ENCODE measurements at places on chromosomes 2 and 18. TPM values are rescaled to one million over a fixed set of nuclear protein-coding genes. Genes with fewer than 3 reads are reported as not detected.

The SDC1 gene
- total RNA-seq: 108 TPM

The PEX13 gene
- 60.0 TPM for total RNA-seq

The DIPK1C gene
- 0.40 TPM for total RNA-seq

The VAMP5 gene
- 2.1 TPM for total RNA-seq

The POTEJ gene
- total RNA-seq: 0.76 TPM

The ACADL gene
- 2.1 TPM for total RNA-seq

The DSC3 gene
- total RNA-seq: 39.7 TPM

The PROM2 gene
- 1.2 TPM for total RNA-seq

The NYAP2 gene
- 1.0 TPM for total RNA-seq

The SP100 gene
- 42.2 TPM for total RNA-seq

The MATN3 gene
- 3.5 TPM for total RNA-seq

The HJURP gene
- total RNA-seq: 5.3 TPM

All from hepatocyte (in vitro differentiated cells).